ENCODE measurements at places on chromosomes 1 and 21.

GRCh38 chr1:203898458-203899352 lies 37.3 kb downstream of the SNRPE start:
- DNase-seq = no peak

GRCh38 chr1:57887964-57888491 lies 464.2 kb upstream of the DAB1 start:
- no peak for DNase-seq

DNA sequence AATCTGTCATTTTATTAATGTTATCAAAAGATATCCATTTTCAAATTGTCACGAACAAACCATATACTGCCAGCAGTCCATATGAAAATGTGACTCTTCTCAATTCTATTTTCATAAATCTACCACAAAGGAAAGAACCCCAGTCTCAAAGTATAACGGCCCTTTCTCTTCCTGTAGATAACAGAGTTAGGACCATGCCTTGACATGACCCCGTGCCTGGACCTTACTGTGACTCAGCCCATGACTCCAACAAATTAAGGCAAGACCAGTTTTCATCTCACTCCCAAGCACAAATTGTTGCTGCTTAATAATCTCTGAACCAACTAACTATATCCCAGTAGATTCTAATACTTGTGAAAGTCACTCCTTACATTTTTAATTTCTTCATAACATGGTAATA lies 124.4 kb upstream of the NFIA start:
- no peak for DNase-seq

DNA sequence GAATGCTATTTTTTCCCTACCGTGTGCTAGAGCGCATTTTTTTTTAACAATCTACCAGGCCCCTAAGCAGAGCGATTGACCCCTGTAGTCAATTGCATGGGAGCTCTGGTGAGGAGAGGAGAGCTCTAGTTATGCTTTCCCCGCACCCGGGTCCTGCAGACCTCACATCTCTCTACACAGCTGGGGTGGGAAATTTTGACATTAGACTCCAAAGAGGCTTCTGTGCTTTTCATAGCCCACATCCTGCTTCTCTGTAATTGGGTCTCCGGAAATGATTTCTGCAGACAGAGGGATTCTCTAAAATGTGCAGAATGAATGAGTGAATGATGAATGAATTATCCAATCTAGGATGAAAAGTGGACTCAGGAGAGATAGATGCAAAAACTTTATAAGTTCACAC lies 41.5 kb upstream of the DUSP10 start:
- no peak for DNase-seq
